ENCODE measurements at places on chromosomes 6 and 20.

- H3K36me3 ChIP-seq, result no peaks in the 10 kb centered on the region
- H3K4me3 ChIP-seq, result peak within 1 kb of the TSS; percentile 88
- peaks cover 10% of the 10 kb centered on the region for H3K4me1 ChIP-seq
- no peak within 1 kb of the TSS for H3K27ac ChIP-seq
- H3K27me3 ChIP-seq, result peaks cover 8% of the 10 kb centered on the region
Measured at GRCh38 chr6:42960243-42961019, at the start of gene GNMT. Gene GNMT, plus strand, starts transcription at chr6:42960754. Its CDS starts 14 bp downstream, at chr6:42960768.

DNA sequence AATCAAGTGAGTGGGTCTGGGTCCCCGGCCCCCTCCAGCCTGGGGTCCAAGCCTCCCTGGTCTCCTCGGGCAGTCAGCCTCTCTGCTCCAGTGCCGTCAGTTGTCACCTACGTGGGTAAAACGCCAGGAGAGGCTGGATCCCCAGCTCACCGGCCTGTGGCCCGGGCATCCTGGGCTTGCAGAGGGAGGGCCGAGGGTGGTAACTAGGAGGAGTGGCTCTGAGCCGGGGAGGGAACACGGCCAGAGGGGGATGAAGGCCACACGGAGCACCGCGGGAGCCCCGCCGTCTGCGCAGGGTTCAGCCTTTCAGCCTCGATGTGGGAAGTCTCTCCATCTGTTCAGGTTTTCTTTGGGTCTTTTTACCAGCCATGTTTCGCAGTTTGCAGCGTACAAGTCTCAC, 29.5 kb upstream of the BHLHE23 start:
- DNase-seq, result no peak
- H3K27ac ChIP-seq, result no peak overlapping the region
- peaks cover 24% of the 10 kb centered on the region for H3K27me3 ChIP-seq
- H3K4me1 ChIP-seq, result peaks cover 10% of the 10 kb centered on the region
- no peak overlapping the region for H3K4me3 ChIP-seq

- H3K4me1 ChIP-seq, result no peaks in the 10 kb centered on the region
- no peaks in the 10 kb centered on the region for H3K36me3 ChIP-seq
- no peak overlapping the region for H3K4me3 ChIP-seq
- no peak overlapping the region for H3K27ac ChIP-seq
Measured at GRCh38 chr6:63066055-63066704, 145.1 kb upstream of the FKBP1C start.

GRCh38 chr6:144285798-144286502, 815 bp downstream of the UTRN start:
- peak; percentile 59 for DNase-seq
- H3K27ac ChIP-seq, result peak overlapping the region; percentile 39
- H3K27me3 ChIP-seq, result peaks cover 32% of the 10 kb centered on the region
- peaks cover 10% of the 10 kb centered on the region for H3K4me1 ChIP-seq
- peaks cover 6% of the 10 kb centered on the region for H3K36me3 ChIP-seq

GRCh38 chr20:24755411-24755922, 193.6 kb upstream of the CST7 start:
- H3K4me1 ChIP-seq, result no peaks in the 10 kb centered on the region
- H3K27ac ChIP-seq, result no peak overlapping the region
- no peak for DNase-seq
- H3K27me3 ChIP-seq, result no peaks in the 10 kb centered on the region

DNA sequence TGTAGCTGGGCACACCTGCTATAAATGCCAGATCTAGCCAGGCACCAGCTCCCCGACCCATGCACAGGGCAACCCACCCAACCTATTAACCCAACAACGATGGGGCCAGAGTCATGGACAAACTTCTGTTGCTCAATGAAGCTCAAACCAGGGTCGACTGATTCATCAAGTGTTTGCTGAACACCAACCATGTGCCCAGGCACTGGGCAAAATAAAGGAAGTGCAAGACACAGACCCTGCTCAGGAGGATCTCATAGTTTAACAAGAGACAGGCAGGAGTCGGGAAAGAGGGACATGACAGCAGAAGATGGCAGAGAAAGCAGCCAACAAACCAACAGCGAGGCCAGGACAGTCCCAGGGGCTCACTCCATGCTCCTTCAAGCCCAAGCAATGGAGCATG, 18.8 kb downstream of the KCNK5 start:
- no peaks in the 10 kb centered on the region for H3K27me3 ChIP-seq
- H3K4me3 ChIP-seq, result no peak overlapping the region
- peaks cover 50% of the 10 kb centered on the region for H3K4me1 ChIP-seq
- DNase-seq, result no peak
- H3K27ac ChIP-seq, result no peak overlapping the region
- H3K36me3 ChIP-seq, result peaks cover 12% of the 10 kb centered on the region

DNA sequence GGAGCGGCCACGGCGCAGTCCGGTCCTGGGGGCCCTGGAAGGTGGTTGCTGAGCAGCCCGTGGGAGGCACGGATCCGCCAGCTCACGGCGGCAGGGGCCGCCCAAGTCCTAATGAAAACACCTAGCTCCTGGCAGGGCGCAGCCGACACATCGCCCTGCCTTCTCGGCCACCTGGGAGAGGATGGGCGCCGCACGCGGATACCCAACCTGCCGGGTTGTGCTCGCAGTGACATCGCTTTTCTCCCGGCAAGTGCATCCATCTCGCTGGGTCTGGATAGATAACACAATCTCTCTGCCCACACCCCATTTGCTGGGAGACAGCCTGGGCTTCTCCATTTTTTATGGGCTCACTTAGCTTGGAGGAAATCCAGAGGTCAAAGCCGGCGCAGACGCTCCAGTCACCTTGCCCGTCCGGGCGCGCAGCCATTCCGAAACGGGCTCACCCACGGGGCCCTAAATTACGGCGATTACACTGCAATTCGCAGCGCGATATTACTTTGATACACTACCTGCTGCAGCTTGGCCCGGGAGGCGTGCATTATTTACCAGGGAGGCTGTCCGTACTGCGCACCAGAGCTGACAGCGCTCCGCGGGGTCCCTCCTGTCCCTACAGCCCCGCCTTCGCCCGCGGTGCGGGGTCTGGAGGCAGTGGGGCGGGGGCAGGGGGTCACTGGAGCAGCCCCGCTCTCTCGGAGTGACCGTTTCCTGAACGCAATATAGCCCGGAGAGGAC, 36.2 kb upstream of the CCDC167 start:
- H3K4me3 ChIP-seq, result peak overlapping the region; percentile 71
- H3K4me1 ChIP-seq, result peaks cover 18% of the 10 kb centered on the region

- H3K27me3 ChIP-seq, result peaks cover 10% of the 10 kb centered on the region
- no peaks in the 10 kb centered on the region for H3K36me3 ChIP-seq
- no peak overlapping the region for H3K4me3 ChIP-seq
- no peaks in the 10 kb centered on the region for H3K4me1 ChIP-seq
- no peak overlapping the region for H3K27ac ChIP-seq
Measured at GRCh38 chr6:146985111-146985510, 219.1 kb upstream of the STXBP5 start.

- H3K4me3 ChIP-seq, result peak overlapping the region; percentile 45
- no peak for DNase-seq
- H3K36me3 ChIP-seq, result peaks cover 10% of the 10 kb centered on the region
- peaks cover 96% of the 10 kb centered on the region for H3K27me3 ChIP-seq
Measured at GRCh38 chr6:27295301-27296079, 16.6 kb downstream of the POM121L2 start.

DNA sequence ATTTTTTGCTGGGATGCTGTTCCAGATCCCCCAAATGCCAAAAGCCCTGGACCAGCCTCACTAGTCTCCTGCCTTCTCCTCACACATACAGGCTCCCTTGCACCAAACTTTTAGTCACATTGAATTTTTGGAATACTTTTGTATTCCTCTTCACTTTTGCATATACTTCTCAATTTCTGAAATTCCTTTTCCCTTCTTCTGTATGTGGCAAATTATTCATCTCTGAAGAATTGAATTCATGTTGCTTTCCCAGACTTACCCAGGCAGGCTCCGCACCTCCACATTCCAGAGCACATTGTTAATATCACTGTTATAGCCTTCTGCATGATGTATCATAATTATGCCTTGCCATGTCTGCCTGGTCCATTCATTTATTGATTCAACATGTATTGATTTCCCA, 255.3 kb upstream of the POU3F2 start:
- no peak for DNase-seq
- no peaks in the 10 kb centered on the region for H3K36me3 ChIP-seq
- H3K4me3 ChIP-seq, result no peak overlapping the region
- no peak overlapping the region for H3K27ac ChIP-seq
- no peaks in the 10 kb centered on the region for H3K27me3 ChIP-seq

GRCh38 chr6:36136034-36136433, 5.7 kb downstream of the MAPK13 start:
- DNase-seq, result no peak
- H3K27me3 ChIP-seq, result no peaks in the 10 kb centered on the region
- peaks cover 14% of the 10 kb centered on the region for H3K36me3 ChIP-seq
- H3K4me3 ChIP-seq, result no peak overlapping the region
- H3K4me1 ChIP-seq, result peaks cover 26% of the 10 kb centered on the region
- no peak overlapping the region for H3K27ac ChIP-seq

- no peak overlapping the region for H3K27ac ChIP-seq
- H3K4me1 ChIP-seq, result no peaks in the 10 kb centered on the region
- no peaks in the 10 kb centered on the region for H3K36me3 ChIP-seq
- DNase-seq, result no peak
- no peak overlapping the region for H3K4me3 ChIP-seq
Measured at GRCh38 chr6:106750142-106750918, 121.0 kb downstream of the QRSL1 start.

DNA sequence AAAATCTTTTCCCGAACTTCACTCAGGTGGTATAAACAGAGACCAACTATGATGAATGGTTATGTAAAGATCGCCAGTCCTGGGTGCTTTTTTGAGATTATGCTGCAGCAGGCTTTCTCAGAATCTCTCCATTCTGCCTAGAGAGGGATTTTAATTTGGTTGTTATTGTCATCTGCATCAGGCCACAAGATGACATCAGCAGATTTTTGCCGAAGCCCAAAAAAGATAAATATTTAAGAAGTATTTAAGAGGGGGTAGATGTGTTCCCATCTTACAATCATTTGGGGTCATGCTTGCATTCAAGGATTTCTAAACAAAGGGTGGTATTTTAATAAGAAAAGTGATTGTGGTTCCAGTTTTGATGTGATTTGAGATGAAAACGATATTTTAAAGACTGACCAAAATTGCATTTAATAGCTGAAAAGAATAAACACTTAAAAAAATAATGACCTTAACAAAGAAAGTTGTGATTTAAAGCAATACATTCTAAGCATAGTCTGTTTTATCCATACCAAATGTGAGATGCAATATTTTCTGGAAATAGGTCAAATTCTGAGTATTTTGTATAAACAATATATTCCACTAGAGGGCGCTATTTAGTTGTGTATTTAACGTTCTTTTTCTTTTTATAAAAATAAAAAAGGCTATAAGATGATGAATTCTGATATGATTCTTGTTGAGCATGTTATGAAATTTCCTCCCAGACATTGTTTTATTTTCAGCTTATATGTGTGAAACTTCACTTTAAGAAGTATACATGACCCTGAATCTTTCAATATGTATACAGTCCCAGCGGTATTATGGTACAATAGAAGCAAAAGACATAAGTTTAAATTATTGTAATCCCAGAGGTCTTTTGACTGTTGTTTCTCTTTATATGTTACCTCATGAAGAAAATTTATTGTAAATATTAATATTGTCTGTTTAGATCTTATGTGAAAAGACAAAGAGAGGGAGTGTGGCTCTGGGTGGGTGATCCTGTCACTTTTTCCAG, 51.0 kb upstream of the ZFP64 start:
- DNase-seq, result no peak
- no peak overlapping the region for H3K4me3 ChIP-seq
- no peaks in the 10 kb centered on the region for H3K4me1 ChIP-seq
- H3K36me3 ChIP-seq, result no peaks in the 10 kb centered on the region
- no peaks in the 10 kb centered on the region for H3K27me3 ChIP-seq
- H3K27ac ChIP-seq, result no peak overlapping the region

DNA sequence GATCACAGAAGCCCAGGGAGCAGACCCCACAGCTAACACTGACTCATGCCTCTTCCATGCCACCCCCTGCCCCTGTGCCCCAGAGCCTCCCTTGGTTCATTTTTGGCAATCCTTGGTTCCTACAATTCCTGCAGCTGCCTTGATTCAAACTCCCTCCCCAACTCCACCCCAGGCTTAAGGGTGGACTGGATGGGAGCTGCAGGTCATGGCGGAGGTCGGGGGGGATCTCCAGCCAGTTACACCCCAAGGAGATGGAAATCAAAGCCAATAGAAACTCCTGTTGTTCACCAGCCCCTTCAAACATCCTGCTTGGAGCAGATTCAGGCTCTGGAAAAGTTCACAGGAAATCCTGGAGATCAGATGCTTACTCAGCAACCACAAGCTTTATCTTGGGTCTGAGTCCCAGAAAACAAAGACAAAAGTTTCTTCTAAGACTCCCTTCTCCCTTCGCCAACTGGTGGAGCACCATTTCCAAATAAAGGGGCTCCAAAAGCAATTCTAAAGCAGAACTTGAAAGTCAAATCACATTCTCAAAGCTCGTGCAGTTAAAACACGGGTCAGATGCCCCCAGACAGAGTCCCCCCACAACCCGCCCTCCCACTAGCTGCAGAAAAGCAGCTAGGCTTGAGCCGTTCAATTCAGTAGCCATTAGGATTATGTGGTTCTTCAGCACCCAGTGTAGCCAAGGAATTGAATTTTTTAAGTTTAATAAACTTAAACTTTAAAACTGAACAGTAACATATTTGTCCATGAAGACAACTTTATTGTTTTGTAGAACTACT, 149.5 kb downstream of the ANKRD60 start:
- H3K36me3 ChIP-seq, result no peaks in the 10 kb centered on the region
- H3K4me3 ChIP-seq, result no peak overlapping the region
- DNase-seq, result no peak
- peaks cover 10% of the 10 kb centered on the region for H3K4me1 ChIP-seq
- H3K27ac ChIP-seq, result no peak overlapping the region

GRCh38 chr20:49751397-49751736, 37.7 kb upstream of the B4GALT5 start:
- H3K36me3 ChIP-seq, result no peaks in the 10 kb centered on the region
- no peak for DNase-seq
- no peak overlapping the region for H3K4me3 ChIP-seq
- H3K27me3 ChIP-seq, result peaks cover 42% of the 10 kb centered on the region
- H3K4me1 ChIP-seq, result peaks cover 10% of the 10 kb centered on the region
- H3K27ac ChIP-seq, result no peak overlapping the region

- peaks cover 6% of the 10 kb centered on the region for H3K4me1 ChIP-seq
- no peak for DNase-seq
- H3K27me3 ChIP-seq, result no peaks in the 10 kb centered on the region
Measured at GRCh38 chr6:157392927-157393668, 12.1 kb downstream of the ZDHHC14 start.

GRCh38 chr20:33653900-33654596, 8.1 kb upstream of the C20orf144 start:
- no peak overlapping the region for H3K27ac ChIP-seq
- no peaks in the 10 kb centered on the region for H3K36me3 ChIP-seq
- no peak for DNase-seq
- no peak overlapping the region for H3K4me3 ChIP-seq
- no peaks in the 10 kb centered on the region for H3K27me3 ChIP-seq

GRCh38 chr6:104312851-104313250, 546.9 kb downstream of the HACE1 start:
- no peaks in the 10 kb centered on the region for H3K27me3 ChIP-seq
- no peak overlapping the region for H3K27ac ChIP-seq
- H3K4me1 ChIP-seq, result no peaks in the 10 kb centered on the region
- DNase-seq, result no peak
- H3K36me3 ChIP-seq, result peaks cover 2% of the 10 kb centered on the region
